ENCODE measurements at places on chromosomes 5 and 9. TPM values are rescaled to one million over a fixed set of nuclear protein-coding genes. Genes with fewer than 3 reads are reported as not detected.

GRCh38 chr9:132182314-132183091 lies 20.6 kb downstream of the NTNG2 start:
- H3K36me3 ChIP-seq = no peaks in the 10 kb centered on the region
- no peak for DNase-seq
- no peaks in the 10 kb centered on the region for H3K4me1 ChIP-seq

Gene ADAMTS2
- total RNA-seq = not detected

DNA sequence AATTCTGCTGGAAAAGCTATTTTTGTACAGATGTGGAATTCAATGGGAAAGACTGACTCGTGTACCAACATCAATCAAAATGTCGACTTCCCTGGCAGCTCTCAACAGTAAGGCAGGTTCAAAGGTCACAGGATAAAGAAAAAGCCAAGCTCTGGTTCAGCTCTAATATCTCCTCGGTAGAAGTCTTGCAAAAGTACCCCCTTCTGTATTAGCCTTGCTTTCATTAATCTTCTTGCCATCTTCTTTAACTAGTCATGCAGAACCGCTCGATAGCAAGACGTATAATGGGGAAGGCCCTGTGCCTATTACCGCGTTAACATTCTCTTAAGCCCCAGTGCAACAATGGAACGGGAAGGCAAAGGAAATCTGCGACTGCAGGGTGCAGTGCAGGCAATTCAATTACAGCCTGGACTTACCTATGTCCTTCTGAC lies 201.2 kb downstream of the GAPVD1 start:
- H3K36me3 ChIP-seq = 0 out of 2 replicates have a peak, but pooled peaks cover 2% of the 10 kb centered on the region
- no peak overlapping the region for H3K4me3 ChIP-seq
- no peaks in the 10 kb centered on the region for H3K4me1 ChIP-seq
- DNase-seq = no peak

DNA sequence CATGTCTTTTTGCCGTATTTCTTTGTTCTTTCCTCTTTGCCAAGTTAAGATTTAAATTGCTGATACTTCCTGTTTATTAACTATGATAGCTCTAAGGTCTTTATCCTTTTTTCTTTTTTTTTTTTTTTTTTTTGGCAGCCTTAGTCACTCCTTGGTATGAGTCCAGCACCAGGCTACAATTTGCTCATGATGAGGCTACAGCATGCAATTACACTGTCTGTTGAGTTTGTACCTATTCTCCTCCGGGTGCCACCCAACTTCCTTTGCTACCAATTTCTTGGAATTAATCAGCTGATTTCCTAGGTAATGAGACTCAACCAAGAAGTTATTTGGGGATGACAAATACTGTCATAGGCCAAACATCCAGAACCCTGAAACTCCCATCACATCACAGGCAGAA lies 25.5 kb downstream of the ACTL7B start:
- H3K27me3 ChIP-seq = no peaks in the 10 kb centered on the region
- H3K36me3 ChIP-seq = no peaks in the 10 kb centered on the region
- peak; percentile 36 for DNase-seq
- H3K4me1 ChIP-seq = peaks cover 31% of the 10 kb centered on the region

Data from PC-3 (cell line).